Retina (tissue), 1 donor: ENCODE measurements at places on chromosomes 12 and 14.

DNA sequence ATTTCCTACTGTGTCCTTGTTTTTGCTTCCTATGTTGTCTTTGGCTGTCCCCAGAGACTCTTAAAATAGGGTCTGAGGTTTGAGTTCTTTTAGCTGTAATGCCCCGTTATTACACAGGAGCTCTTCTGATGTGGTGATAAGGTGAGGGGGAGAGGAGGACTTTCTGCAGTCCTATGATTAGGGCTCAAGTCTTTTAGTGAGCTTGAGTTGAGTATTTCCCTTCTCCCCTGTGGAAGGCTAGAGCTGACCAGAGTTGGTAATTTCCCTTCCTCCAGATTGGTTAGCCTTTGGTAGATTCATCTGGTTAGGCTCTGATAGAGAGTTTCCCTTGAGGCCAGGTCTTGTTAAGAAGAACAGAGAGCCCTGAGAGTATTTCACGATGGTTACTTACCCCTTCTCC lies 4.3 kb upstream of the HIF1A start:
- DNase-seq: no peak

GRCh38 chr12:53160000-53160399 lies 20.5 kb upstream of the ZNF740 start:
- no peak for DNase-seq

GRCh38 chr12:39931231-39931630 lies 174.7 kb downstream of the SLC2A13 start:
- DNase-seq: no peak

- no peak for DNase-seq
Measured at GRCh38 chr14:59199614-59200013, 11.1 kb downstream of the DAAM1 start.

GRCh38 chr14:31408421-31408820 lies 11.9 kb downstream of the HEATR5A start:
- DNase-seq: no peak
